Adrenal gland (tissue), 19 donors: ENCODE measurements at places on chromosomes 1 and 21. TPM values are rescaled to one million over a fixed set of nuclear protein-coding genes. Genes with fewer than 3 reads are reported as not detected.

GRCh38 chr21:20997311-20997635 lies 936 bp upstream of the NCAM2 start:
- no peak for DNase-seq

GRCh38 chr1:70934194-70934961 lies 113.2 kb downstream of the PTGER3 start:
- DNase-seq: no peak

DNA sequence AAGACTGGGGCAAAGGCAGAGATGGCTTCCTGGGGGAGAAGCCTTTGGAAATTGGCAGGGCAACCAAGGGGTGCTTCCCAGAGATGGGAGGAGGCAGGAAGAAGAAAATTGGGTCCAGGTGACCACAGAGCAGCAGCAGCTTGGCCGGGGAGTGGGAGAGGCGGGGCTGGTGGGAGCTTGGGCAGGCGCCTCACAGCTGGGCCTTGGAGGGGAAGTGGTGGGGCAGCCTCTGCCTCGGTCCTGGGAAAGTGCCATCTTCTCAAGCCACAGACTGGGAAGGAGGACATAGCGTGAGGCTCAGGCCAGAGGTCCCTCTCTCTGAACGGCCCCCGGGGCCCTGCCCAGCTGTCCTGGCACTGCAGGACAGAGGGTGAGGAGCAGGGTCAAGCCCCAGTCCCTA lies 24.0 kb upstream of the WASF2 start:
- DNase-seq: peak; percentile 42

DNA sequence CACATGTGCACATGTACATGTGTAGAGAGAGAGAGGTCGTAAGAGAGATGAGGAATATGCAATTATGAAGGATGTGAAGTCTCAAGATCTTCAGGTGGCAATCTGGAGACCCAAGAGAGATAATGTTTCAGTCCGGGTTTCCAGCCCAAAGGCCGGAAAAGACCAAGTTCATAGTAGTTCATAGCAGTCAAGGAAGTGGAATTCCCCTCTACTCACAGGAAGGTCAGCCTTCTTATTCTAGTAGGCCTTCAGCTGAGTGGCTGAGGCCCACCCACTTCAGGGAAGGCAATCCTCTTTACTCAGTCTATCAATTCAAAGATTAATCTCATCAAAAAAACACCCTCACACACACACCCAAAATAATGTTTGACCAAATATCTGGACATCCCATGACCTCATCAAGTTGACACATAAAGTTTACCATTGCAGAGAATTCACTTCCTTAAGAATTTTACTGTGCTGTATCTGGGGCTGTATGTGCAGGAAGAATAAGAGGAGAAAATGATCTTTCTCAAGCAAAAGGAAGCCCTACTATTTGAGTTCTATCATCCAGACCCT lies 114.6 kb downstream of the TNFSF18 start:
- DNase-seq: no peak

DNA sequence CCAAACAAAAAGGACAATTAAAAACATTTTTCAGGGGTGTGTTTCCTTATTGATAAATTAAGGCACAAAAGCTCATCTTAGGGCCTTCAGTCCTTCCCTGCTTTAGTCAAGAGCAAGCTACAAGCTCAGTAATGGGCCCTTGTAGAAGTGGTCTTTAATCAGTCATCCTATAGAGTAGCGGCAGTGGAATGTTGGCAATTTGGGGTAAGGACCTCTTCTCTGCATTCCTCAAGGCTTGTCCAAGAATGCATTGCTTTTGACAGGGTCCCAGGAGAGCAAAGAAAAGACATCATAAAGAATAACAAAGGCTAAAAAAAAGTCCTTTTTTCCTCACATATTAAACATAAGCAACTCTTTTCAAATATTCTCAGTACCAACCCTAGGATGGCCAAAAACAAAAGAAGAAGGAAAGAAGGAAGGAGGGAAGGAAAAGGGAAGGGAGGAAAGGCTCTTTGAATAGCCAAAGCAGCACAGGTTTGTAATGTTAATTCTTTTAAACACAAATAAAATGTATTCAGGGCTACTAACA lies 27.3 kb upstream of the CAMK1G start:
- DNase-seq: no peak

GRCh38 chr1:151313501-151313900 lies 13.7 kb downstream of the PI4KB start:
- no peak for DNase-seq

DNA sequence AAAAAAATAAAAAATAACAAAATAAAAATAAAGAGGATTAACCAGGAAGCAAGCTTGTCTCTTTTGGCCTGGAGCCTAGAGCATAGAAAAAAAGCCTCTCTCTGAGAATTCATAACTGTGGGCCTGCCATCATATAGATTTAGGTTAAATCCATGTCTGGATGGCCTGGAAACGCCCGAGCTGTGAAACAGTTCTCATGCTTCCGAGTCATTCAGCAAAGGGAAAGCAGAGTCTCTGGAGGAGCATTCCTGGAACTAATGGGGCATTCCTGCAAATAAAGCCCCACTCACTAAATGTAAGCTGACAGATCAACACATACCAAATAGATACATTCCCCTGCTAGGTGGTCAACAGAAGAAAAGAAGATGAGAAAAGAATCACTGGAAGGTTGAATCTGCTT lies 75.8 kb upstream of the GNG4 start:
- DNase-seq: no peak

DNA sequence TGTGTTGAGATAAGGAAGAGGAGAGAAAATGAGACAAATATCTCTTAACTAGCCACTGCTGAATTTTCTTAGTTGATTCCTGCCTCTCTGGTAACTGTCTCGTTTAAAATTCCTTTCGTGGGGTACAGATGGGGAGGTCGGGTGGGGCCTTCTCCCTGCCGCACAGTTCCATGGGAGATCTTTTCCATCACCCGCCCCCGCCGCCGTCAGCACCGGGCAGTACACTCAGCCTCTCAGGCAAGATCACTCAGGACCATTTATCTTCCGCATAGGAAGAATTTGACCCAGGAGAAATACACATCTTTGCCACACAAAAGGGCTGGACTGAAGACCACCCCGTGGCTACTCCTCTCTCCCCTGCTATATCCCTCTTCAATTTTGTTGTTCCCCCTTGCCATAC lies 2.3 kb upstream of the VPS26C start:
- no peak for DNase-seq

DNA sequence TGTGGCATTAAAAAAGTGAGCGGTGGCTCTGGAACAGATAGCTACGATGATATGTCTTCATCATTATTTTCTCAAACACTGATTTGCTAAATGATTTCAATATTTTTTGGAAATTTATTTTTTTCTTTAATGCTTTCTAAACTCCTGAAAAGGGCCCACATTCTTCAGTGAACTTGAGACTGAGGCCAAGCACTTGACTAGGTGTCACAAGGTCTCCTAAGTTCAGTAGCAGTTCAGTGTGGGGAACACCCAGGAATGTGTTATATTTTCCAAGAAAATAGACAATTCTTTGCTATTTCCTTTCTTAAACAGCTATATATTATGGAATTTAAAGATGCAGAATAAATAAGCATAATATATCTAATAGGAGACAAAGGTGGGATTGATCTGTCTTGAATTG lies 850.9 kb downstream of the USP25 start:
- DNase-seq: no peak

DNA sequence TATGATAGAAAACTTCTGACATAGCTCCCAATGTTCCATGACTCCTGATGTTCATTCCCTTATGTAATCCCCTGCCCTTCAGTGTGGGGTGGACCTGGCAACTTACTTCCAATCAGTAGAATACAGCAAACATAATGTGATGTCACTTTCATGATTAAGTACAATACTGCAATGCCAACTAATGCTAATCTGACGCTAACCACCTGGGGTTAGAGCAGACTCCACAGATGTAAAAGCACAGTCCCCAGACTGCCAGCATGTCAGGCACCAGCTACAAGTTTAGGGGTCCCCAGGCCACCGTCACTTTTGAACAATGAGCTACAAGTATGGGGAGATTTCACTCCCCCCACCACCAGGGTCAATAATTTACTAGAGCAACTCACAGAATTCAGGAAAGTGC lies 32.3 kb upstream of the FBXO28 start:
- DNase-seq: no peak

DNA sequence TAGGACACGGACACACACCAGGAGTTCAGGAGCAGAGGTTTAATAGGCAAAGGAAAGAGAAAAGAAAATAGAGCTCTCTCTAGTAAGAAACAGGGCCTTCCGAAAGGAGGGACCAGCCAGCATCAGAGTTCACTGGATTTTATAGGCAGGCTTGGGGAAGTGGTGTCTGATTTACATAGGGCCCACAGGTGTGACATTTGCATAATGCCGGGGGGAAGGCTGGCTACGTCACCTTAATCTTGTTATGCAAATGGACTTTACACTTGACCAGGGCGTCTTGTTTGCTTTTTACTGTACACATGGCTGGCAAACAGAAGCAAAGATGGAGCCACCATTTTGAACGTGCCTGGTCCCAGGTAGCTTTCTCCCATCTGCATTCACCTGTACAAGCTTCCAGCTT lies at the start of gene OR14A16:
TSS of gene OR14A16 (minus strand) at position 97 of the 400 bp plus-strand sequence. CDS start 8,390 bp downstream, outside the sequence.
- no peak for DNase-seq

DNA sequence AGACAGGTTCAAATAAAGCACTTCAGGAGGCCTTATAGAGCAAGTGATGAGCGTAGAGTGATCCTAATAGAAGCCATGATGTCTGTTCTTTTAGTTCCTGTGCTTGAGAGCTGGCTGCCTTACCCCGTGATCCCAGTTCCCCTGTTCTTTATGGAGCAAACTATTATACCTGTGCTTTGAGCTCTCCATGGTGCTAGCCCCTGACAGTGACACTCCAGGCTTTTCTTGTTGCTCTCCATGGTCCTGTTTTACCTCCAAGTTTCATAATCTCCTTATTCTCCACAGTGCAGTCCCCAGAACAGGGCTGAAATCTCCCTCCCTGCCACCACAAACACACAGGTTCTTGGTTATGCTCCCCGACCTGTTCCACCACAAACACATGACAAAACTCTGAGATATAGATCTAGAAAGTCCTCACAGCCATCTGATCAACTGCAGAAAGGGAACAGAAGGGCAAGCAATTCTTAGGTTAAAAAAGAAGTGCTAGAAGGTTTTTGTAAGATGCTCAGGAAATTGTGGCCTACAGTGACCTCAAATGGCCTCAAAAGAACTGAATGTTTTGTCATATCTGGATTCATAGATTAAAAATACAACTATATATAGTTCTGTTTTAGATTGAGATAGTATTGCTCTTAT lies 6.0 kb downstream of the CADM3 start:
- DNase-seq: peak; percentile 55

DNA sequence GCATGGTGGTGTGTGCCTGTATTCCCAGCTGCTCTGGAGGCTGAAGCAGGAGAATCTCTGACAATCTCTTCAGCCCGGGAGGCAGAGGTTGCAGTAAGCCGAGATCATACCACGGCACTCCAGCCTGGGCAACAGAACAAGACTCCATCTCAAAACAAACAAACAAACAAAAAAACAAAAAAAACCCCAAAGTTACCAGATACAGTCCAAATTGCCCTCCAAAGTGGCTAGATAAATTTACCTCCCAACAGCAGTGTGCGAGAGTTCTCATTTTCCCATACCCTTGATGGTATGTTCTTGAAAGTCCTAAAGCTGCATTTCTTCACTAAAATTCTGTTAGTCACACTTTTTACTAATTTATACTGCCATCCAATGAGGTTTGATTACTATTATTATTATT lies 3.0 kb upstream of the OTUD3 start:
- no peak for DNase-seq

- DNase-seq: no peak
Observed at GRCh38 chr1:62516600-62516999, 79.8 kb downstream of the USP1 start.

GRCh38 chr1:114352797-114353196 lies 158.2 kb downstream of the TRIM33 start:
- no peak for DNase-seq

DNA sequence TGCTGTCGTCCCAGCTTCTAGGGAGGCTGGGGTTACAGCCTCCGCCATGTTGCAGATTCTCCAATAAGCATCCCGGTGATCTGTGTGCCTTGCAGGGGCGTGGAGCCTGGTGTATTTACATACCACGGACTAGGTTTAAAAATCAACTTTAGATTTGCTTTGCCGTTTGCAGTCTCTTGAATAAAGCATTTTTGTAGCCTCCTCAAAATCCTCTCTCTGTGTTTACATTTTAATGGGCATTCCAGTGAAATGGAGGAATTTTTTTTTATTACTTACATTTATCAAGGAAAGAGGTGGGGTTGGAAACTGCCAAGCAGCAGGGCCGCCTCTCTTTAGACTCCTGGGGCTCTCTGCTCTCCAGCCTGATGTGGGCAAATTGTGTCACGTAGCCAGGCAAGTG lies 437.5 kb upstream of the VAMP3 start:
- DNase-seq: no peak

GRCh38 chr21:27244776-27245175 lies 277.9 kb upstream of the ADAMTS5 start:
- DNase-seq: no peak

Gene MRPS6
- 112 TPM for total RNA-seq

Gene PGLYRP3
- total RNA-seq: not detected

Gene KIF14
- total RNA-seq: 0.36 TPM

Gene OR2T35
- not detected for total RNA-seq

Gene RCSD1
- total RNA-seq: 12.5 TPM

Gene C8B
- not detected for total RNA-seq

Gene NGF
- total RNA-seq: 0.55 TPM
